ENCODE measurements at places on chromosomes 6 and 20.

DNA sequence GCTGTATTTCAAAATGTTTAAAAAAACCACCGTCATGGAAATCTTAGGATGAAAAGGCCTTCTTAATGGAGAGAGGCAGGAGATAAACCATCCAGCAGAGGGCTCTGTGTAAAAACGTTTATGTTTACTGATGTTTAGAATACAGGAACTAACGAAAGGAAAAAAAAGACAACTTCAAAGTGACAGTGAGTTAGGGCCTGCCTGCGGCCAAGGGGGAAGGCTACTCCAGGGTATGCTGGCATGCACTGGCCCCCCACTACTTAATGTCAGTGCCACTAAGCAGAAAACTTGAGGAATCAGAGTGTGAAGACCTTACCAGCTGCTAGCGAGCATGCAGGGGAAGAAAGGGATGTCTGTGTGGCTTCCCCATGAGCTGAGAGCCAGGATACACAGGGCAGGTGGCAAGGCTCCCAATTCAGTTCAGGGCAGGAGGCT lies 47.7 kb downstream of the AKAP7 start:
- DNase-seq: peak; percentile 29

GRCh38 chr6:46581459-46582177 lies 71.0 kb downstream of the CYP39A1 start:
- DNase-seq: no peak

DNA sequence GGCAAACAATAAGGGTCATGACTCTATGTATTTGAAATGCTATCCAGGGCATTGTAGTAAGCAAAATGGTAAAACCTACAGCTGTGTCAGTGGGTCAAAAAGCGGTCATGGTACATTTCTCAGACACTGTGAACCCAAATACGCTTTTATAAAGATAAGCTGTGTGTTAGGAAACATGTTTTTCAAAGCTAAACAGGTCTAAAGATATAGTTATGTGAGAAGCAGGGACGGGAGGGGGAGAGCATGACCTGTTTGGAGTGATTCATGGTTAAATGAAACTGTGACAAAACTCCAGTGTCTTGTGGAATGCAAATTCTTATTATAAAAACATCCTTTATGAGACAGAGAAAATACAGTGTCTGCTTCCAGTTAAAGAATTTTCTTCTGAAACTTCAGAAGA lies 205.4 kb upstream of the BMP2 start:
- DNase-seq: no peak

DNA sequence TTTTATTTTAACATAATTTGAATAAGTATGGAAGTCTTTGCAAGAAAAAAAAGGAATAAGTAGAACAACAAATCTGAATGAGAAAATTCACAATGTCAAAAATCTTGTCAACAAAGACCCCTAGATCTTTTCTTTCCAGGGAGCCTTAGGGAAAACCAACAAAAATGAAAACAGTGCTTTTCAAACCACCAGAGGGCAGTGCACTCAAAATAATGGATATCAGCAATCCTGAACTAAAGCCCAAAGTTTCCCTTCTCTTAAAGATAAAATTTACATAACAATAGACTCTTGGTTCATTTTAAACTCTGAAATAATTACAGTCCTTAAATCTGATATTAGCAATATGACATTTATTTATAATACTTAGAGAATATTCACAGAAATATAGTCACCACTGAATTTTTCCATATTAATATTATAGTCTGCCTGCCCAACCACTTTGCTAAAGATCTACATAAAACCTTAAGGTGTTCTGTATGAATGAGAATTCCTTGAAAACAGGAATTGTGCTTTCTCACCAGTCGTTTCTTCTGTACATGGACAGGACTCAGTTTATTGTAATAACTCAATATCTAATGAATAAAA lies 105.3 kb upstream of the BMP5 start:
- DNase-seq: peak; percentile 8

DNA sequence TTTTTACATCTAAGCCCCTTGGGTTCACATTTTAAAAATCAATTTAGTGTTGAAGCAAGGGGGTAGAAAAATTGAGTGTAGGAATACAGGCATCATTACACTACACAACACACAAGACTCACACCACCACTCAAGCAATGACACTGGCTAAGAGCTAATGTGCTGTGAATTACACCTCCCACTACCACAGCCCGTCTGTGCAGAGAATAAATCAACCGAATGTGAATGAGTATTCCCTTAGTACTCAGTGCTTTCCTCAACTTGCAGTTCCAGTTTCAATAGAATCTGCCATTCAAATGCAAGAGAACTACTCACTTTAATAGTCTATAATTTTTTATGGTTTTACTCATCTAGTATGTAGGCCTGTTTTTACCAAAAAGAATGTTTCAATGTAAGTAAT lies 114.4 kb downstream of the PDSS2 start:
- DNase-seq: no peak

DNA sequence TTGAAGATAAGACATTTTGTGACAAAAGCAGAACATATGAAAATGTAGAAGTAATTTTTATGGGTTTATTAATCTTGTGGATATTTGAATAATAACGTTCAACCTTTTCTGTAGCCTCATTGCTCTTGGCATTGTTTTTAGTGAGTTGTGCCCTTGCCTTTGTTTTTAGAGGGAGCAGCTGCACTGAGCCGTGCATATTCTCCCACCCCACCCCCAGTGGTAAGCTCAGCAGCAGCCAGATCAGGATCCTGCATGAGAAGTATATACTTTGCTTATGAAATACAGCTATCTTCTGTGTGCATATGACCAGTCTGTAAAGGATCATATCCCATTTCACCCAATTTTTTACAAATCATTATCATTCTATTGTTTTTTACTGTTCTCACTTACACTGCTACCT lies 184.2 kb downstream of the COL9A1 start:
- no peak for DNase-seq

GRCh38 chr20:53344891-53345290 lies 248.7 kb downstream of the ZNF217 start:
- no peak for DNase-seq

DNA sequence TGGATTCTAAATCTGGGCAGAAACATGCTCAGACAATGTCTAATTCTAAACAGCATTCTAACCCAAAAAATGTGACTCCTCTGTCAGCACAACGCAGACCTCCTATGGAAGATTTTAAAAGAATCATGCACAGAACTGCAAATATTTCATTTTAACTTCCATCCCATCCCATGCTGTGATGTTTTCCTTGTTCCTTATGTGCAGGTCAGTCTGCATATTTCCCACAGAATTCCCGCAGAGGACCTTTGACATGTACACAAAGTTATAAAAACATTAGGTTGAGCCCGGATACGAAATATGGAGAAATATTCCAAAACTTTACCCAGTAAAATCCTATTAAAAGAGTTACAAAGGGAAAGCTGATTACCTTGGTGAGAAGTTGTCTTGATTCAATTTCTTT lies 467.1 kb upstream of the EPHA7 start:
- no peak for DNase-seq

DNA sequence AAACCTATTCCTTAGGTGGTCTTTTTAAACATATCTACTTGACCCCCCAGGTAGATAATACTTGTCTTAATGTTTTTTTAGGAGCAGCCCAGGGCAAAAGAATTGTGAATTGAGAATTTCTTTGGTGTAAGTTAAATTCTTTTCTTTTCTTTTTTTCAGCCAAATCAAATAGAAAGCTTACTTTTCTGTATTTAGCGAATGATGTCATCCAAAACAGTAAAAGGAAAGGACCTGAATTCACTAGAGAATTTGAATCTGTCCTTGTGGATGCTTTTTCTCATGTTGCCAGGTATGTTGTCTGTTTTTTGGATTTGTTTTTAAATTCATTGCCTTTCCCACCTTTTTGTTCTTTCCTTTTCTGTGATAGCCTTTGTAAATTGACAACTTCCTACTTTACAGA lies 6.7 kb downstream of the RPRD1B start:
- DNase-seq: no peak

GRCh38 chr20:290084-290831 lies at the start of gene C20orf96:
Gene C20orf96, minus strand, starts transcription at chr20:290750. Its CDS starts 140 bp downstream, at chr20:290610.
- DNase-seq: peak; percentile 97

DNA sequence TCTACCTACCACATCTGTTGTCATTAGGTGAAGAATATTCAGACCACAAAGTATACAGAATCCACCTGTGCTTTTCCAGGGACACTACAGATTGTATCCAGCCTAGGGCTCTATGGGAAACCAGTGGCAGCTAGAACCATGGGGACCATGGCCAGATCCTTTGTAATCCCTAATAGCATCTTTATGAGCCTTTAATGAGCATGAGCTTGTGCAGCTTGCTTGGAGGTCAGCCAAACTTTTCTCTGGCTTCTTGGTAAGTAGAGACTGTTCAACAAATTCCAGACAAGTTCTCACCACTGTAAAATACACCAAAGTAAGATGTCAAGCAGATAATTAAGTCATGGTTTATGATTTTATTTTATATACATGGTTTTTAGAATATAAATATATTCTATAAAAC lies 301.6 kb upstream of the ADGRB3 start:
- no peak for DNase-seq

GRCh38 chr6:84408028-84408427 lies 180.6 kb upstream of the CEP162 start:
- no peak for DNase-seq

DNA sequence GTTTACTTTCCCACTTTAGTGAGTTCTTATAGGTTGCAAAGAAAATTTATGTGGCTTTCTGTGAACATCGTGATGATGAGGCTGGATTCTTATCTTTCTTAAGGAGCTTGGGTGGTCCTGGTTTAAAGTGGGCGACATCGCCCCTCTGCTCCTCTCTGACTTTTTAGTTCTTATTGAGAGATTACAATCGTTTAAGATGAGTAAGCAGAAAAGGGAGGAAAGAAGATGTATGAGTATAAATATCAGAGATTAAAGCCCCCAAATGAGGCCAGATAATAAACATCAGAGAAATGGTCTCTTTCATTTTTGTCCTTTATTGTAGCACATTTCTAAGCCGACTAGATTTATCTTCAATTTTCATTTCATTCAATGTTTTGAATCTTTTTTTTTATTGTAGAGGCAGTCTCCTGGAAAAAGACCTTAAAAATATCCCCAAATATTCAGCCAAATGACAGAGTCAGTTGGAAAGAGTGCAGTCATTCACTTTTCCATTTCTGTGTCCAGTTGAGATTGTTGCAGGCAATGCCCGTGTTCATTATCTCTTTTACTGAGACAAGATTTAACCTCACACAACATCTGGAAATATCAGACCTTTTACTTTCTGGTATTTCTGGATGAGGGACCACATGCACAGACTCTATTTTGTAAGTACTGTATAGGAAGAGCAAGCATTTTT lies 62.0 kb upstream of the PDE7B start:
- DNase-seq: no peak

GRCh38 chr20:16423311-16424212 lies 149.7 kb downstream of the KIF16B start:
- peak; percentile 2 for DNase-seq

- DNase-seq: no peak
Measured at GRCh38 chr6:44805238-44805846, 417.8 kb downstream of the CDC5L start.

DNA sequence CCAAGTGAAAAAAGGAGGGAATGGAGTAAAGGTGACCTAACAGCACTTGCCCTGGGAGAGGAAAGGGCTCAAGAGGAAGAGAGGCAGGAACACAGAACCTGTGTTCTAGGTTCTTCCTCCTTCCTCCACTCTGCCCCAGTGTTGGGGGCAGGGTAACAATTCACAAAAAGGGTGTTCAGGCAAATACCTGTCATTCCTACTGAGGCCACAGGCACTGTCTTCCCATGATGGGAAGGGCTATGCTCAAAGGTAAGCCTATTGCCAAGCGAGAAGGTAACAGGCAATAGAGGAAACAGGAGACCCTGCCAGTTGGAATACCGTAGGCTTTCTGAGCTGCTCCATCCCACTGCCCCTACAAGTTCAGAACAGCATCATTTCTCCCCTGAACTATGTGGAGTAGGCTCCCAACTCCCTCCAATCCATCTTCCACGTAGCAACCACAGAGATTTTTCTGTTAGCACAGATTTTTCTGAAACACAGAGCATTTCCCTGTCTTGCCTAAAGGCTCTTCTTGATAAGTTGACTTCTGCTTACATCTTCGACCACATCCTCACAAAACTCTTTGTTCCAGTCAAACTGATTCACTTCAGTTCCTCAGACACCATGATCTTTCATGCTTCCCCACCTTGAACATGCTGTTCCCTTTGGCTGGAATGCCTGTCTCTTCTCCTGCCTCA lies 2.7 kb downstream of the AGPAT1 start:
- DNase-seq: no peak
